IMR-90 (cell line): ENCODE measurements at places on chromosomes 3 and 15. TPM values are rescaled to one million over a fixed set of nuclear protein-coding genes. Genes with fewer than 3 reads are reported as not detected.

FOXL2 gene
- total RNA-seq: not detected in 2 replicates

IQCF5 gene
- not detected in 2 replicates for total RNA-seq

DNA sequence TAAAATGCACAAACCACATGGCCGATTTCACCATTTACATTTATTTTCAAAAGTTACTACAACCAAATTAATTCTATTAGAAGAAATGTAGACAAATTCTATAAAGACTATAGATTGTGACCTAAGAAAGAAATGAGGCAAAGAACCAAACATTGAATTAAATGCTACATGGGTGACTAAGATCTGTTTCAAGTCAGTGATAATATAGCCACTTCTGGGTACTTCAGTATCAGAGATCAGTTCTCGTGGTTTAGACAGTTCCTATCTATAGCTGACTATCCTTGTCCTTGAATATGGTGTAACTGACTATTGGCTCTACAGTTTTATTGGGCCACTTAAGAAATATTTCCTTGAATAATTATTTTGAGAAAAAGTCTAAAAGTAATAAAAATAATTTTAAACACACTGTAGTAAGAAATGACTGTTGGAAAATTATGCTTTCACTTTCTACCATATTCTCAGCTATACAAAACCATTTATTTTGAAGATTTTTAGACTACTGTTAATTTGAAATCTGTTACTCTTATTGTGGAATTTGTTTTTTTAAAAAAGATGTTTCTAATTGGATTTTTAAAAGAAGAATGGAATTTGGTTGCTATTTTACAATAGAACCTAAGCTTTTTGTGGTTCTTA is 14.1 kb downstream of the KCNMB3 start:
- H3K36me3 ChIP-seq: 0 out of 2 replicates have a peak, but pooled peaks cover 2% of the 10 kb centered on the region
- H3K27me3 ChIP-seq: no peaks in the 10 kb centered on the region
- no peak for DNase-seq
- no peaks in the 10 kb centered on the region for H3K4me1 ChIP-seq

GRCh38 chr15:73240866-73241499 is 127.8 kb downstream of the HCN4 start:
- DNase-seq: peak; percentile 67
- H3K27ac ChIP-seq: no peak overlapping the region
- no peak overlapping the region for H3K4me3 ChIP-seq
- H3K27me3 ChIP-seq: no peaks in the 10 kb centered on the region

- H3K27me3 ChIP-seq: peaks cover 41% of the 10 kb centered on the region
- DNase-seq: no peak
- no peak overlapping the region for H3K27ac ChIP-seq
- no peaks in the 10 kb centered on the region for H3K36me3 ChIP-seq
Measured at GRCh38 chr15:78201281-78202190, 32.8 kb downstream of the ACSBG1 start.

SERPINI1 gene
- 0.36 and 1.1 TPM in 2 replicates for total RNA-seq

QTRT2 gene
- total RNA-seq: 15.6 and 20.3 TPM in 2 replicates

KLHL40 gene
- not detected in 2 replicates for total RNA-seq

C3orf38 gene
- 16.7 and 27.8 TPM in 2 replicates for total RNA-seq

CYB561D2 gene
- 26.1 and 29.2 TPM in 2 replicates for total RNA-seq

ANKUB1 gene
- not detected in 2 replicates for total RNA-seq

GRCh38 chr3:15899388-15899787 is 101.6 kb upstream of the ANKRD28 start:
- H3K27ac ChIP-seq: no peak overlapping the region
- no peak overlapping the region for H3K4me3 ChIP-seq
- H3K4me1 ChIP-seq: peaks cover 2% of the 10 kb centered on the region
- H3K27me3 ChIP-seq: no peaks in the 10 kb centered on the region
- peak; percentile 85 for DNase-seq

FAM227B gene
- 1.8 and 2.5 TPM in 2 replicates for total RNA-seq

- H3K4me3 ChIP-seq: no peak overlapping the region
- no peak for DNase-seq
- no peak overlapping the region for H3K27ac ChIP-seq
- H3K4me1 ChIP-seq: peaks cover 11% of the 10 kb centered on the region
- H3K36me3 ChIP-seq: peaks cover 20% of the 10 kb centered on the region
Measured at GRCh38 chr3:63979093-63979885, 44.0 kb downstream of the PSMD6 start.

- no peaks in the 10 kb centered on the region for H3K27me3 ChIP-seq
- H3K36me3 ChIP-seq: peaks cover 3% of the 10 kb centered on the region; the same call in 1 of the 2 replicates
- no peak overlapping the region for H3K4me3 ChIP-seq
- peak overlapping the region; percentile 79 for H3K27ac ChIP-seq
- peak; percentile 98 for DNase-seq
Measured at GRCh38 chr3:52240059-52240885, 1.3 kb upstream of the TWF2 start.

- H3K4me3 ChIP-seq: no peak overlapping the region
- H3K27ac ChIP-seq: no peak overlapping the region
- H3K4me1 ChIP-seq: peaks cover 8% of the 10 kb centered on the region
- no peaks in the 10 kb centered on the region for H3K27me3 ChIP-seq
Measured at GRCh38 chr3:33364531-33365128, 75.6 kb downstream of the UBP1 start.

DNA sequence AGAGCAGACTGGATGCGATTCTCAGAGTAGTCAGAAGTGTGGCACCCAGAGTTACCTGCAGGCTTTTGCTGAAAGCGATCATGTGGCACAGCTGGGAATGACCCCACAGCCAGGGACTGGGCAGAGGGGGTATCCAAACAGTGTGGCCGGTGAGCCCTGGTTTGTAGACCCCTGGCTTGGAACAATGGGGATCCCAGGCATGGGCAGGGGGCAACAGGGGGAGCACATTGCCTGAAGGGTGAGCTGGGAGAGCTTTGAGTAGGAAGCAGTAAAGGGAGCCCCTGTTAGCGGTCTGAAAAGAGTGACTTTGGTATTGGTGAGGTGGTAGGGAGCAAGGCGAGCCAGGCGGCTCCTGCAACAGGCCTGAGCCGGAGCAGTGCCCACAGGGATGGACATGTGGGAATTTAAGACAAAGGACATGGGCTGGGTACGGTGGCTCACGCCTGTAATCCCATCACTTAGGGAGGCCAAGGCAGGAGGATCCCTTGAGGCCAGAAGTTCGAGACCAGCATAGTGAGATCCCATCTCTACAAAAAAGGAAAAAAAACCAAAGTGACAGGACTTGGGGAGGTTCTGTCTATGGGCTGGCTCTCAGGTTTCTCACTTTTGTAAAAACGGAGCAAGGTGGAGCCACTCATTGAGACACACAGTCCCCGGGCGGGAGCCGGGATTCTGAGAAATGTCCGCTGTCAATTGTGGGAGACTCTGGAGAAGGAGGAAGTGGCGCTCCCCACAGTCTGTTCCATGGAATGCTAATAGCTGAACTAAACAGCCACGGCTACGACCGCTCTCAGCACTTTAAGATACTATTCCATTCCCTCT is 223.8 kb upstream of the LYSMD4 start:
- DNase-seq: no peak
- no peaks in the 10 kb centered on the region for H3K4me1 ChIP-seq
- H3K27ac ChIP-seq: no peak overlapping the region
- no peaks in the 10 kb centered on the region for H3K36me3 ChIP-seq
- H3K4me3 ChIP-seq: no peak overlapping the region

SKOR1 gene
- not detected in 2 replicates for total RNA-seq

- no peaks in the 10 kb centered on the region for H3K27me3 ChIP-seq
- no peak overlapping the region for H3K4me3 ChIP-seq
- no peaks in the 10 kb centered on the region for H3K4me1 ChIP-seq
- peak; percentile 33 for DNase-seq
Measured at GRCh38 chr3:89635137-89635536, 527.7 kb downstream of the EPHA3 start.

GRCh38 chr3:181086011-181086410 is 96.5 kb upstream of the DNAJC19 start:
- H3K27me3 ChIP-seq: no peaks in the 10 kb centered on the region
- DNase-seq: no peak
- H3K4me3 ChIP-seq: no peak overlapping the region

DNA sequence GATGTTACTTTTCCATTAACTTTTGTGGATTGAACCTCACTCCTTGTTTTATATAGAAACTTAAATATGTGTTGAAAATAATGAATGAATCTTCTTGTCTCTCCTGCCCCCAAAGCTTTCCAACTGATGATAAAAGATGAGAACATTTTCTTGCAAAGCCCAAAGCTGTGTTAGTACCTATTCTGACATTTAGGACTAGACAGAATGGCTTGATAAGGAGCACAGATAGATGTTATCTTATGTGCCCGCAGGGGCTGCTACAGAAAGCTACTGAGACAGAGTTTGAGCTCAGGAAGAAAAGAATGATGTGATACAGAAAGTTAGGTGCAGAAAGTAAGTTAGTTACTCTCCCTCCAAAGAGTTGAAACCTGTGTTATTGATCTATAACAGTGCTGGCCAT is 109.4 kb upstream of the ATP11B start:
- no peak overlapping the region for H3K4me3 ChIP-seq
- H3K27me3 ChIP-seq: peaks cover 4% of the 10 kb centered on the region
- no peaks in the 10 kb centered on the region for H3K36me3 ChIP-seq

DNA sequence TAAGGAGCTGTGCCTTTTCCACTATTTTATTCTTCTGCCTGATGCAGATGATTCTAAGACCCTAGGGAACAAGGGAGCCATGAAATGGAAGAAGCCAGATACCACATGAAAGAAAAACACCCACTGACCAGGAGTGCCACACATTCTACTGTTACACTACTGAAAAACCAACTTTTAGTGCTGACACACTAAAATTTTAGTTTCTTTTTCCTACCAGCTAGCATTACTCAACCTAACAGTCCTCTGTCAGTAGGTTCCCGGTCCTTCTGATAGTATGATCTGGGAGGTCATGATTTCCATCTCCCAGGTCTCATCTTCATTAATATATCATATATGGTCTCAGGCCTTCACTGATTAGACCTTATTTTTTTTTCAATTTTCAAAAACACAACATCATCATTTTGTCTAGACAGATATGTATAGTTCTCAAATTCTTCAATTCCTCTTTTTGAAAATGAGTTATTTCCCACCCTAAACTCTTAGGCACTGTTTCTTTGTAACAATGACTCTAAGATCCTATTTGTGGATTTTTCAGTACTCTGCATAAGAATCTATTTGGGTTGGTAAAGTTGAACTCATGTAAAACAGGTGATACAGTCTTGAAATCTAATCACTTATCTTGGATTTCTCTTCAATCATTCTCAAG is 321.8 kb downstream of the CTNNB1 start:
- no peak overlapping the region for H3K27ac ChIP-seq
- H3K4me3 ChIP-seq: no peak overlapping the region
- H3K4me1 ChIP-seq: no peaks in the 10 kb centered on the region
- no peaks in the 10 kb centered on the region for H3K36me3 ChIP-seq
- DNase-seq: no peak
- no peaks in the 10 kb centered on the region for H3K27me3 ChIP-seq

DNA sequence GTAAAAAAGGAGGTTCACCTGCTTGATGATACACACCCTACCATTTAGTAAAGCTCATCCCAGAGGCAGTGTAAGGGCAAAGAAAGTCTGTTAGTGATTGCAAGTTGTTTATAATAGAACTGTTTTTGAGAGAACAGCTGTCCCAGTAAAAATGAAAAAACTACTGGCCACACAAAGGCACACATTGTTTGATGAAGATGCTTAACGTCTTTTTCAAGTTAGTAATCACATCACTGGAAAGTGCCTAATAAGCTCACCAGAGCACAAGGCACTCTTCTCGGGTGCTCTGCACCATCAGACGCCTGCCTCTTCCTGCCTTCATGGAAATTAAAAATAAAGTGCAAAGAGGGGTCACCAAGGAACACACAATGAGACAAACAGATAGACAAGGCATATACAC is 186.9 kb downstream of the PDZRN3 start:
- H3K4me1 ChIP-seq: no peaks in the 10 kb centered on the region; the same call in none of the 2 replicates
- H3K27ac ChIP-seq: no peak overlapping the region
- H3K27me3 ChIP-seq: no peaks in the 10 kb centered on the region
- DNase-seq: peak; percentile 74

DNA sequence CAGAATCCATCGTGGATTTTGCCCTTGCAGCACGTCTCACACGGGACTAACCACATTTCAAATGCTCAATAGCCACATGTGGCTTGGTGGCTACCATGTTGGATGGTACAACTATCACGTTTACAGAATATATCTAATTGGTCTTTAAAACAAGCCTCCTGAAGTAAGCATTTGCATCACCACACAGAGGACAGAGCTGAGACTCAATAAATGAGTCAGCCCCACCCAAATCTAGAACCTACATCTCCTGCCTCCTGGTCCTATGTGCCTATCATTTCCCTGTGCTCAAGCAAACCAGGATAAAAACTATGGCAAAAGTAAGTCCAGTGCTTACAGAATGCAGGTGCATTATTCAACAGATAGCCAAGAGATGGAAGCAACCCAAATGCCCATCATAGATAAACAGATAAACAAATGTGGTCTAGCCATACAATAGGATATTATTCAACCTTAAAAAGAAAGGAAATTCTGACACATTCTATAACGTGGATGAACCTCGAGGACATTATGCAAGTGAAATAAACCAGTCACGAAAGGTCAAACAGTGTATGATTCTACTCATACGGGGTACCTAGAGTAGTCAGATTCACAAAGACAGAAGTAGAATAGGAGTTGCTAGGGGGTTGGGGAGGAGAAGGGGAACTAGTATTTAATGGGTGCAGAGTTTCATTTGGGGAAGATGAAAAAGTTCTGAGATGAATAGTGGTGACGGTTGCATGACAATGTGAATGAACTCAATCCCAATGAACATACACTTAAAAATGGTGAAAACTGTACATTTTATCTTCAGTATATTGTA is 43.9 kb downstream of the SRGAP3 start:
- H3K4me3 ChIP-seq: no peak overlapping the region
- no peak for DNase-seq
- no peak overlapping the region for H3K27ac ChIP-seq
- H3K27me3 ChIP-seq: no peaks in the 10 kb centered on the region; the same call in 1 of the 2 replicates
- H3K4me1 ChIP-seq: no peaks in the 10 kb centered on the region
